ENCODE measurements at places on chromosomes 2 and 18. TPM values are rescaled to one million over a fixed set of nuclear protein-coding genes. Genes with fewer than 3 reads are reported as not detected.

Gene HOXD13
- total RNA-seq, result not detected

Gene KCNF1
- total RNA-seq, result 0.63 TPM

Gene NT5DC4
- 0.12 TPM for total RNA-seq

Gene WBP1
- total RNA-seq, result 132 TPM

Gene ELOA2
- total RNA-seq, result not detected

Gene ANKRD30BL
- total RNA-seq, result not detected

Gene TBR1
- not detected for total RNA-seq

Gene TLX2
- total RNA-seq, result 0.12 TPM

GRCh38 chr18:27860701-27861107 lies 316.2 kb downstream of the CDH2 start:
- DNase-seq, result no peak

GRCh38 chr2:60595953-60596352 lies 42.5 kb upstream of the BCL11A start:
- DNase-seq, result no peak

DNA sequence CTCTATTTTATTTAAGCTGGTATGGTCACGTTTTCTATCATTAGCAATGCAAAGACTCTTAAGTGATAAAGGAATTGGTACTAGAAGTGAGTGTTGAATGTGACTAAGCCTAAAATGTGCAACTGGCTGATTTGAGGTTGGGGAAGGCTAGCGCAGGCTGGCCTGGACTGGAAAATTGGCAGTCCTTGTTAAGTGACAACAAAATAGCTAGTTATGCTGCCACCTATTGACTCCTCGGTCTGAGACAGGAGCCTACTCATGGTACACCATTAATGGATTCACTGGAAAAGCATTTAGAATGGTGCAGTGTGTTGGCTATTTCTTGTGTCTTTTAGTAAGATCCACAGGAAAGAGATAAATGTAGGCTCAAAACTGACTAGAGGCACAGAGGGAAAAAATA lies 5.7 kb upstream of the WIPF1 start:
- peak; percentile 65 for DNase-seq

DNA sequence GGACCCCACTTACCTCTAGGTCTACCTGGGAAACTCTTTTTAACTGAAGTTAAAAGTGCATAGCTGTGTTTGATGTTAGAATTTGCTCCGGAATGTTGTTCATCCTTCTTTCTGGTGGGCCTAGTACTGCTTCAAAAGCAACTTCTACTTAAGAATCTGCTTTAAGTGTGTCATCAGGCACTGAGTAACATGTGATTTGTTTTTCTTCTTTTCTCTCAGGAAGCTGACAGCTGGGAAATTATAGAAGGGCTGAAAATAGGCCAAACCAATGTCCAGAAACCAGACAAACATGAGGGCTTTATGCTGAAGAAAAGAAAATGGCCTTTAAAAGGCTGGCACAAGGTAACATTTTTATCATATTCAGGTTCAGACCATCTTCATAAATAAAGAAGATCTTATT lies 122.9 kb downstream of the PRKRA start:
- DNase-seq, result no peak

GRCh38 chr2:142723236-142723635 lies 154.2 kb upstream of the KYNU start:
- DNase-seq, result no peak

DNA sequence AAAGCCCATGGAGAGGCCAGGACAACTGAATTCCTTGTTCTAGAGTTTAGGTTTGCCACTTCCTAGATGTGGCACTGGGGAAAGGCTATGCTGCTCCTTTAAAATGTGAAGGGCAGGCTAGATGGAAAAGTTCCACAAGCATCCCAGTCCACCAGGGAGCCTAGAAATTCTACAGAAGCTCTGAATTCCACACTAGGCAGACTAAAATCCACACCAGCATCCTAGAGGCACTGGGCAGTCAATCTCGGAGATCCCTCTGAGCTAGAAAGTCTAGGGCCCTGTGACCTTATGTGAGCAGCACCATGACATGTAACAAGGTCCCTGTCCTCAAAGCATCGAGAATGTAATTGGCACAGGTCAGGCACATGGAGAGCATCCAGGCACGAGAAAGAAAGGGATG lies 71.5 kb downstream of the LYPD1 start:
- no peak for DNase-seq

DNA sequence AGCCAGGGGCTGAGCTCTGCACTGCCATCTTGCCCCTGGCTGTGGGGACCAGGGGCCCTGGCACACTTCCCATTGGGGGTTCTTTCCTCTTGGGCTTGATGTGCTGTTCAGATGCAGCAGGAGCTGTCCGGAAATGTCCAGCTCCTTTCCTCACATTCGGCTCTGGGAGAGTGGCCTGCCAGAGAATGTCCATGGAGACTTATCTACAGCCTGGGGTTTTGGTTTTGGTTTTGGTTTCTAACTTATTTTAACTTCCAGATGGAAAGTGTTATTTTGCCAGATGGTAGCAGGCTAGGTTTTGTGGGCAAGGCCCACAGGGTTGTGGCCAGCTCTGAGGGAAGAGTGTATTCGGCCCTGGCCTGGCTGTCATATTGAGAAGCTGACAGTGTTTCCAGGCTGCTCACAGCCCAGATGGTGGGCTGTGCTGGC lies 177.3 kb downstream of the ANKRD30B start:
- no peak for DNase-seq

GRCh38 chr2:231929961-231930592 lies 3.9 kb upstream of the NPPC start:
- peak; percentile 33 for DNase-seq

DNA sequence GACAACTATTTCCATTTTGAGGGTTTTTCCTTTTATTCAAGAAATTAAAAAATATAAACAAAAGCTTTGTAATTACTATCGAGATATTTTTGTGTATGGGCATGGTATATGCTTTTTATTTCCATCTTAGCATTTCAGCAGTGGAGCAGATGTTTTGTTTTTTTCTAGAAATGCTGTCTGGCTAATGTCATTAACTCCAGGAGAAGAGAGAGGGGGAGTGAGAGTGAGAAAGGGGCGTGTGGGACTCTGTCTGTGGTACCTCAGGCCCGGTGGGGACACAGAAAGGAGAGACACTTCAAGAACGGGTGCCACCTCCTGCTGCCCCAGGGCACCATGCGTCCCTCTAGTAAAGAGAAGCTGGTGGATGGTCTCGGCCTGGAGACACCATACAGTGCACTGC lies 34.7 kb downstream of the MYT1L start:
- no peak for DNase-seq

DNA sequence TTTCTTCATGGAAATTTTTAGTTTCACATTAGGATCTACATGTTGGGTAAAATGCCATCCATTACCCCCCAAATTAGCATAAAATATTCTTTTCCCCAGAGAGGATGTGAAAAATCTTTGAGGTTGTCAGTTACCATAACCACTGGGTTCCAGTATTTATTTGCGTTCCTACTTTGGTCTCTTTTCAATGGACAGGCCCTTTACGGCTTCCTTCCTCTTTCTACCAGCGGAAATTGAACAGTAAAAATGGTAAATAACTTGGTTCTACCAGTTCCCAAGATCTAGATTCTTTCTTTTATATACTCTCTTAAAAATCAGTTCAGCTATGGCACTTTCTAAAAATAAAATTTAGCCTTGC lies 169.2 kb upstream of the APCDD1 start:
- no peak for DNase-seq

- peak; percentile 74 for DNase-seq
Measured at GRCh38 chr18:48781163-48781987, 169.4 kb downstream of the SMAD7 start.

GRCh38 chr2:197633109-197633657 lies 42.2 kb downstream of the RFTN2 start:
- DNase-seq, result no peak

Measured in mucosa of gallbladder (tissue), 1 donor.